Hematopoietic multipotent progenitor cell (in vitro differentiated cells): ENCODE measurements at places on chromosomes 4 and X. TPM values are rescaled to one million over a fixed set of nuclear protein-coding genes. Genes with fewer than 3 reads are reported as not detected.

Gene SUPT20HL2
- not detected for total RNA-seq

Gene FHDC1
- total RNA-seq = under 0.01 TPM

Gene SASH3
- 96.9 TPM for total RNA-seq

Gene PPP1R2C
- not detected for total RNA-seq

Gene EIF2S3
- 390 TPM for total RNA-seq

Gene TENM3
- not detected for total RNA-seq

Gene SMIM10
- total RNA-seq = 15.1 TPM

- DNase-seq = no peak
These were observed 189.8 kb upstream of the GALNT7 start for GRCh38 chr4:172978848-172979247.

GRCh38 chr4:48603366-48604003, 113.4 kb downstream of the ZAR1 start:
- no peak for DNase-seq

DNA sequence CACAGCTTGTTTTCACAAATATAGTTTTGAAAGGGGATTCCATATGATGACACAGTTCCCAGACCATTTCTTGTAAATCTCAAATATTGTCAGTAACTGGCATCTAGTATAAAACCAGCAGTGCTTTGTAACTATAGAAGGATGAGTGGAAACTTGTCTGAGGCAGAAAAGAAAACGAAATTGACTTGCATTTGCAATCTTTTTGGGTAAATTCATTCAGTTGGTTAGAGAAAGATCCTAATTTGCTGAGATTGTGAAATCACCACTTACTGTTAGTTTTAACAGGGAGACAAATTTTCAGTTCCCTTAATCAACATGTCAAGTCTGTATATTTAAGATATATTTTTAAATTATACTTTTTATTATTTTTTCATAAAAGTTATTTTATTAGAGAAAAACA, 71.5 kb upstream of the VEGFC start:
- DNase-seq = no peak

DNA sequence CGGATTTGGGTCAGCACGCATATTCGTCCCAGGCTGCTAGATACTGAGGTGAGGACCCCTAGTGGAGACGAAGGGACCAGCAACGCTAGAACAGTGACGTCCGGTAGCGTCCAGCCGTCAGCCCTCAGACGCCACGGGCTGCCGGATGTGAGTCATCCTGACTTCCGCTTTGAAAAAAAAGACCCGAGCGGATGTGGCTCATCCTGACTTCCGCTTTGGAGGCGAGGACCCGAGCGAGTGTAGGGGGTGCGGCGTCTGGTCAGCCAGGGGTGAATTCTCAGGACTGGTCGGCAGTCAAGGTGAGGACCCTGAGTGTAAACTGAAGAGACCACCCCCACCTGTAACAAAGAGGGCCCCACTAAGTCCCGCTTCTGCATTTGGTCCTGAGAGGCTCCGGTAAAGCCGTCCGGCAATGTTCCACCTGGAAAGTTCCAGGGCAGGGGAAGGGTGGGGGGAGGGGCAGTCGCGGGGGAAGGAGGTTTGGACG, at the start of gene MAGEB2:
Gene MAGEB2, plus strand, starts transcription at position 207 of the 487 bp plus-strand sequence. CDS start 3,018 bp downstream, outside the sequence.
- no peak for DNase-seq

DNA sequence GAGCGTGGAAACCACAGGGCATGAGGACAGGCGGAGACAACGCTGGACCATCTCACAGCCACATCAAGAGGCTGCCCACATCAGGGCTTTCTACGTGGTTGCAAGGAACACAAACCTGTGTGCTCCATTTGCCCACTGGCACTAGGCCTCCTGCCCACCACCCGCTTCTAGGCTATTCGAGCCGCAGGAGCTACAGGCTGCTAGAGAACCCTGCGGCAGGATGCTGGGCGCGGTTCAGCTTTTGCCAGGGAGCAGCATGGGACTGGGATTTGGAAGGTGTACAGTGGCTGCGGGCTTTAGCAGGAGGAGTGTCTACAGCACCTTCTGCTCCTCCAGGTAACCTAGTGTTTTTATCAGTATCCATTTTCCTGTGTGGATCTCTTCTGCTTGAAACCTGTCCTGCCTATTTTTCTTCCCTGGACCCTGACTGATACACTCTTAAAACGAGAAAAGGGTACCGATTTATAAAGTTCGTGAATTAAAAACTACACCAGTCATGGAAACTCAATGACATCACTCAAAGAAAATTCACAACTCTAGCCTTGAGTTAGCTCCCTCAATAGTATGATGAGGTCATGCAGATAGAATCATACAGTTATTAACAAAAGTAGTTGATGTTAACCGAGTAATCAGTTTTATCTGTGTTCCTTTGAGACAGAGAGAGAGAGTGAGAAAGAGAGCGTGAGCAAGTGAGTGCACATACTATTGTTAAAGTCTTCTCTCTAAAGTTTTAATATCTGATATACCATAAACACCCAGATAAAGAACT, 12.8 kb downstream of the NOP14 start:
- DNase-seq = no peak

- no peak for DNase-seq
These were observed 37.4 kb downstream of the FAM53A start for GRCh38 chr4:1646690-1647089.

DNA sequence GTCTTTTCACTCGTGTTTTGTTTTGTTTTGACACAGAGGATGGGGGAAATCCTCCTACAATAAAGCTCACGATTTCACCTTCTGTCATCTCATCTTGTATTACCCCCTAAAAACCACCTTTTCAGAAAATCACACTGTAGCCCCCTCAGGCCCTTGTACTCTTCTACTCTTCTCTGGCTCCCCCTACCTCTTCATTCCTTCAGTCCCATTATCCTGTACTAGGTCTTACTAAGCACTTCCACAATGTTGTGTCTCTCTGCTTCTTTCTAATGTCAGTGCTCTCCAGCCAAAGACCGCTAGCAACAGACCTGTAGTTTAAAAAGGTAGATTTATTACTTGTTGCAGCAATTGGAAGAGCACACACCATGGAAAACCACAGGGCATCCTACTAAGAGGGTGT, 30.0 kb upstream of the RNF128 start:
- DNase-seq = no peak

GRCh38 chrX:38803243-38803587, 2.0 kb downstream of the MID1IP1 start:
- DNase-seq = no peak

DNA sequence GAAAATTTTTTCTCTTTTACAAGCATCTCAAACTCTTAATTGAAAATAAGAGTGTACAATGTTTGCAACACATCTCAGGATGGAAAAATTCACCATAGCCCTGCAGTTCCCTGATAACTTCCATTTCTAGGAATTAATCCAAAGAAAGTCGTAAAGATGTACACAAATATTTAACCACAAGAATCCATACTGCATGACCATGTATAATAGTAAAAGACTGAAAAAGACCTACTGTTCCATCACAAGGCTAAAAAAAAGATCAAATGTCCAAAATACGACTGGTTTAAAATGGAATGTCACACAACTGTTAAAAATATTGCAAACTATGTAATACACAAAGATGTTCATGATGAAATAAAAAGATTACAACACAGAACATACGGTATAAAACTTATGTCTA, 32.1 kb downstream of the HUWE1 start:
- DNase-seq = no peak

DNA sequence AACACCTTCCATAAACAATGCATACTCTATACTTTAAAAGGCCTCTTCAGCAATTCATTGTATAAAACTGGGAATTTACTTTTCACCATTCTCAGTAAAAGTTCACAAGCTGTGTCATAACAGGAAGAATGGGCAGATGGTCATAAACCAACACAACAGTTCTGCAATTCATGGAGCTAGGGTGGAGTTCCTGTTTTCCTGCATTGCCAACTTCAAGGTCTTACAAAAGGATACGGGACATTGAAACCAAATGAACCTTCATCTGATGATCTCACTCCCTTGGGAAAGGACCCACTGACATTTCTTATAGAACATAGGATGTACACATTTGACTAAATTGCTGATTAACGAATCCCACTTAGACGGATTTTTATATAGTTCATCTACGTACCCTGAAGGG, 4.1 kb downstream of the KDR start:
- no peak for DNase-seq
